ENCODE measurements at places on chromosomes 7 and 10.

DNA sequence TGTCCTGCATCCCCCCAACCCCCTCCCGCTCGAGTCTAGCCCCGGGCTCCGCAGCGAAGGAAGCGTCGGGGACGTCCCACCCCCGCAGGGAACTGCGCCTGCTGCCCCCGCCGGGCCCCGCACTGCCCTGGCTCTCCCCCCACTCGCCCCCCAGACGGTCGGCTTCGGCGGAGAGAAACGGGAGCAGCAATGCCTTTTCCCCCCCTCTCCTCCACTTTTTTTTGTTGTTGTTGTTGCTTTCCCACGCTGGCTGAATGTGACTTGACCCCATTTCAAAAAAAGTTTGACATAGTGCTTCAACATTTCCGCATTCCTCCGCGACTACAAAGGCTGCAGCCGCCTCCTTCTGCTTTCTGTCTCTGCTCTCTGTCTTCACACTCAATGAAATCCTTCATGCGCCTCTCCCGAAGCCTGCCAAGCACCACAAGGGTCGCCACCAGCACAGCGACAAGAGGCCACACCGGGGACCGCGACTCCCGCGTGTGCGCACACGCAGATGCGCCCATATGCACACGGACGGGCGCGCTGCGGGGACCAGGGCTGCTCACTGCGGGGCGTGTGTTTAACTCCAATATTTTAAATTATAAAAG lies 1.0 kb downstream of the CDK6 start:
- no peak for DNase-seq

DNA sequence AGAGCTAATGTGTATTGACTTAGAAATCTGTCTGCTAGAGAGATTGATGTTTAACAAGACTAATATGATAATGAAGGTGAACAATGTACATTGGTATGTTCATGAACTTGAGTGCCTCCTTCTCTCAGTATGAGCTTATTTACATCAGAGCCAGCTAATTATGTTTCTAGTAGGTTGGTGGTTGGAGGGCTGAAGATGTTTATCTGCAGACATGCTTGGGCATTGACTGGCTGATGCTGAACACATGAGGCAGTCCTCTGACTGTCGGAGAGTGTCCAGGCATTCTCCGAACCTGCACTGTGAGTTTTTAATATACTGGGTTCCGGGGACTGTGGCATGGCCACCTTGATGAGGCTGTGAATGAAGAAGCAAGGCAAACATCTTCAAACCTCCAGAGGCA lies 47.5 kb downstream of the BMPER start:
- DNase-seq, result no peak

GRCh38 chr7:112970771-112971170 lies 115.9 kb downstream of the GPR85 start:
- no peak for DNase-seq

DNA sequence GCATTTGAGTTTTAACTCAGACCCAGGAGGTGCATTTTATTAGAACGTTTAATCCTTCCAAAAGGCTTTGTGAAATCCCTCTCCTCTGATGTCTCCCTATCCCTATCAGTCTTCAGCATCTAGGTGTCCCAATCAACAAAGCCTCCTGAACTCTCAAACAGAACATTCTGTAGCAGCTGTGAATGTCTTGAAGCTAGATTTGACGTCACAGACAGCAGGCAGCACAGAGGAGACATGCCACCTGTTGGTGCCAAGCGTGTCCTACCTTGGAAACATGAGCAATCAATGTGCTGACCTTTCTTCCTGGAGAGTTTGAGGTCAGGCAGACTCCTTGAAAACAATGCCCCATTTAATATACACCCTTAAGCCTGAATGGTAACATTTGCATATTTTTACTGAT lies 125.5 kb downstream of the RNLS start:
- no peak for DNase-seq

- no peak for DNase-seq
These were observed 23.1 kb downstream of the PLPP4 start for GRCh38 chr10:120480065-120480600.

DNA sequence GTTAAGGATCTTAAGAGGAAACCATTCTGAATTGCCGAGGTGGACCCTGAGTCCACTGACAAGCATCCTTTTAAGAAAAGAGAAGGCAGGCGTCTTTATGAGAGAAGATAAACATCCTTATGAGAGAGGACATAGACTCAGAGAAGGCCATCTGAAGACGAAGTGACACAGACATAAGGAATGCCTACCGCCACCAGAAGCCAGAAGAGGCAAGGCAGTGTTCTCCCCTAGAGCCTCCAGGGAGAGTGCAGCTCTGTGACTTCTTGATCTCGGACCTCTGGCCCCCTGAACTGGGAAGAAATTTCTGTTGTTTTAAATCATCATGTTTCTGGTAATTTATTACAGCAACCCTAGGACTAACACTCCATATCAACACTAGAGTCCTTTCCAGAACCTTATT lies 25.2 kb upstream of the ING3 start:
- no peak for DNase-seq

DNA sequence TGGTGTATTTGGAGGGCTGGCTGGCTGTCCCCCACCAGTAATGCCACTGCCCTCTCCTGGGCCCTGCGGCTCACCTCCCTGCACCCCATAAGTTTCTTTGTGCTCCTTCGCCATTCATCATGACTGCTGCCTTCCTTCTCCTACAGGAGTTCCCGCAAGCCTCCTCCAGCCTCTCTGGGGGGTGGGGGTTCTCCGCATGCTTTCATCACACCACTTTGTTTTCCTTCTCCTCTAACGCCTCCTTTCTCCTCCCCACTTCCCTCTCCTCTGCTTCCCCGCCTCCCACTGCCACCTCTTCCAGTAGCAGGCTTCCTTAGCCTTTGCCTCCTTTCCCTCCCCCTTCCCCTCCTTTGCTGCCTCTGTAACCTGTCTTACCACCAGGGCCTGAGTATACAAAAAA lies 58.1 kb downstream of the PAX2 start:
- DNase-seq, result no peak

GRCh38 chr7:44396931-44397545 lies 71.6 kb upstream of the CAMK2B start:
- DNase-seq, result no peak

Data from anterior cingulate cortex (tissue), 58 donors.